ENCODE measurements at places on chromosomes 3 and 15.

DNA sequence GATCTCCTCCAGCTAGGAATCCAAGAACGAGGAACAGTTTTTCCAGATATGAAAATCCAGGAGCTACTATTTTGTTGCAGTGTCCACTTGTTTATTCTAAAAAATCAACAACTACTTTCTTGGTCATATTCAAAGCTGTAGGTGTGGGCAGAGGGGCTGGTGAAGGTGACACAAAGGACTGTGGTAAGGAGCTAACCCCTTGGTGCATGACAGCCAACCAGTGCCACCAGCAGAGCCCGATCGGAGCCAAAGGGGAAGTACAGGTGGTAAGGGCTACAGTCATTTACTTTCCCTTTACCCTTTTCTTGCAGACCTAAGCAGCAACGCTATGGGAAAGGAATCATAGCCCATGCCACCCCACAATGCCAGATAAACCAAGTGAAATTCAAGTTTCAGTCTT lies 30.7 kb downstream of the PLA1A start:
- DNase-seq: peak; percentile 29

DNA sequence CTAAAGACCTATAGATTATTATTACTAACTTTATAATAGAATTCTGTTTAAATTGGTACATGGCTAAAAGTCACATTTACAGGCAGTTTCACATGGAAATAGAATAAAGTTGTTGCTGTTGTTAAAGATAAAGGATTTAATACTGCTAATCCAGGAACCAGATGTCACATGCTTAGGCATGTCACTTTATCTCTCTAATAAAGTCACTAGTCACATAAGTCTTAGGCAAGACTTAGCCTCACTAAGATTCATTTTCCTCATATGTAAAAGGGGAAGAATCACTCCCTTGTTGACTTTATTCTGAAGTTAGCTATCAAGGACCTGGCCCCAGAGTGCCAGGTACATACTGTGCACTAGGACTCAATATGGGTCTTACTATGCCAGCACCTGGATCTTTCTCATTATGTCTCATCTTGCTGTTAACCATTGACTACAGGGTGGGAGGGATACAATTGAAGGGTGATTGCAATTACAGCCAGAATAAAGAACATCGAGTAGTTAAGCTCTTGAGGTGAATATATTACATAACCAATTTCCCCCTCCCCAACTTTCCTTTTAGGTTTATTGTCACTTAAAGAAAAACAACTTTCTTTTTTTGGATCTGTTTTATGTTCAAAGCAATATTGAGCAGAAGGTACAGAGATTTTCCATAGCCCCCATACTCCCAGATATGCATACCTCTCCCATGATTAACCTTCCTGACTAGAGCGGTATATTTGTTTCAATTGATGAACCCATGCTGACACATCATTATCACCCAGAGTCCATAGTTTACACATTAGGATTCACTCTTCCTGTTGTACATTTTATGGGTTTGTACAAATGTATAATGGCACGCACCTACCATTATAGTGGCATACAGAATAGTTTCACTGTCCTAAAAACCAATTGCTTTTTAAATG lies 36.6 kb downstream of the LNP1 start:
- DNase-seq: no peak

DNA sequence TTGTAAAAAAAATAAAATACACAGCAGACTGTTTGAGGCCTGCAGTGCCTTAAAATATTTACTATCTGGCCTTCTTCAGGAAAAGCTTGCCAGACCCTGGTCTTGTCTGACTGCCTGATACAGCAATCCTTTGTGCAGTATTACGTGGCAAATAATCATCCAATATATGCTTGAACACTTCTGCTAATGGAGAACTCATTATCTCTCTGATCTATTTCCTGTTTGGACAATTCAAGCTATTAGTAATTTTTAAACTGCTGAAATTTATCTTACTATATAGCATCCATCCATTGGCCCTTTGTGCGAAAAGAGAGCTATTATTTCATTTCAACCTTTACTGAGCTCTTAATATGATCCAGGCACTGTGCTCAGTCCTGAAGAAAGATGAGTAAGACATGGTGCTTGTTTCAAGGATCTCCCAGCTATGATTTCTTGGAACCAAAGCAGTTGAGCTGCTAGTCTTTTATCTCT lies 15.9 kb downstream of the ATG7 start:
- DNase-seq: no peak

DNA sequence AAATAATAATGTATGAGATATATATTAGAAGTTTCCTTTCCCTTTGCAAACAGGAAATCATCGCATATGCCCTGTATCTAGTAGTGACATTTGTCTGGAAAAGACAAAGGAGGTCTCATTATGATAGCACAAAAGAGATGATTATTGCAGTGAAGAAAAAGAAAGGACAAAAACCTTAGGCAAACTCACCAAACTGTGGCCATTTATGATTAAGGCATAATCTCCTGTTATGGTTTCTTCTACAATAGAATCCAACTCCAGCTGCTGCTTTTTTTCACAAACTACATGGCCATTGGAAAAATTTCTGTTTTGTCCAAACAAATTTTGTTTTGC lies 218.2 kb downstream of the ATP8B4 start:
- no peak for DNase-seq
